ENCODE measurements at places on chromosomes 2 and 18. TPM values are rescaled to one million over a fixed set of nuclear protein-coding genes. Genes with fewer than 3 reads are reported as not detected.

Gene CAPN14
- total RNA-seq, result not detected

Gene TOGARAM2
- total RNA-seq, result not detected

Gene SELENOI
- 2.2 TPM for total RNA-seq

Gene C2orf15
- total RNA-seq, result 0.32 TPM

Gene MAPRE2
- 22.4 TPM for total RNA-seq

Gene CHST10
- 4.9 TPM for total RNA-seq

Gene KLHL30
- total RNA-seq, result 28.2 TPM

Gene MARCO
- total RNA-seq, result 28.4 TPM

Gene GPR35
- total RNA-seq, result not detected

Gene CPLX4
- not detected for total RNA-seq

Gene IL36A
- not detected for total RNA-seq

Measured in ascending aorta (tissue), 2 donors.